Parietal lobe (tissue), 2 donors: ENCODE measurements at places on chromosomes 6 and 20. TPM values are rescaled to one million over a fixed set of nuclear protein-coding genes. Genes with fewer than 3 reads are reported as not detected.

OSER1 gene
- 30.4 TPM for total RNA-seq

C6orf141 gene
- total RNA-seq = 1.3 TPM

LPA gene
- 2.5 TPM for total RNA-seq

IL17F gene
- total RNA-seq = not detected

HLA-DOA gene
- 0.31 TPM for total RNA-seq

PRL gene
- not detected for total RNA-seq

HTR1B gene
- total RNA-seq = 1.9 TPM

SLC17A5 gene
- 27.9 TPM for total RNA-seq
